ENCODE measurements at places on chromosomes 2 and 18.

DNA sequence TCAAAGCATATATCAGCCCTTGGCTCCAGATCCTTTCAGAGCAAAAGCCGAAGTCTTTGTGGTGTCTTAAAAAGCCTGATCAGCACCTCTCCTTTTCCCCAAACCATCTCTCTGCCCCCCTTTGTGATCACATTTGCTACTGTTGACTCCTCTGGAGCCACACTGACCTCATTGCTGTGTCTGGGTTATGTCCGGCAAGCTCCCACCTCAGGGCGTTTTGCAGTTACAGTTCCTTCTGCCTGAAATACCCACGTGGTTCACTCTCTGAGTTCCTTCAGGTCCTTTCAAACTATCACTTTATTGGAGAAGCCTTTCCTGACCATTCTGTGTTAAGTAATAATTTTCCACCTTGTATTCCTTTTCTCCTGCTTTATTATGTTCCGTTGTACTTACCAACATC is 11.8 kb downstream of the C2orf69 start:
- peak; percentile 43 for DNase-seq

GRCh38 chr2:177983183-177983788 is 89.3 kb downstream of the PDE11A start:
- peak; percentile 65 for DNase-seq

DNA sequence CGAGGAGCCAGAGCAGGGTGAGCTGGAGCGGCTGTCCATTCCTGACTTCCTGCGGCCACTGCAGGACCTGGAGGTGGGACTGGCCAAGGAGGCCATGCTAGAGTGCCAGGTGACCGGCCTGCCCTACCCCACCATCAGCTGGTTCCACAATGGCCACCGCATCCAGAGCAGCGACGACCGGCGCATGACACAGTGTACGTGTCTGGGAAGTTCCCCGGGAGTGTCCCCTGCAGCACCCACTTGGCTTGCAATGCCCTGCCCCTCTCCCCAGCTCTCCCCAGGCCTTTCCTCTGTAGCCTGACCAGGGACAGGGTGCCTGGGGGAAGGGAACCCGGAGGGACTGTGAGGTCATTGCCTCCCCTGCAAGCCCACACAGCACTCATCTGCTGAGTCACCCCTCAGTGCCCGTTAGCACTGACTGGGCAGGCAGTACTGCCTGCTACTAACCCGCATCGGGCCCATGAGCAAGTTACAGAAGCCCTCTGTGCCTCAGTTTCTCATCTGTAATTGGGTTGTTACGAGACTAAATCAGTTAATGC is 29.4 kb upstream of the GMPPA start:
- peak; percentile 80 for DNase-seq

- DNase-seq: no peak
These were observed 140.8 kb downstream of the PIK3C3 start for GRCh38 chr18:42095732-42096377.

DNA sequence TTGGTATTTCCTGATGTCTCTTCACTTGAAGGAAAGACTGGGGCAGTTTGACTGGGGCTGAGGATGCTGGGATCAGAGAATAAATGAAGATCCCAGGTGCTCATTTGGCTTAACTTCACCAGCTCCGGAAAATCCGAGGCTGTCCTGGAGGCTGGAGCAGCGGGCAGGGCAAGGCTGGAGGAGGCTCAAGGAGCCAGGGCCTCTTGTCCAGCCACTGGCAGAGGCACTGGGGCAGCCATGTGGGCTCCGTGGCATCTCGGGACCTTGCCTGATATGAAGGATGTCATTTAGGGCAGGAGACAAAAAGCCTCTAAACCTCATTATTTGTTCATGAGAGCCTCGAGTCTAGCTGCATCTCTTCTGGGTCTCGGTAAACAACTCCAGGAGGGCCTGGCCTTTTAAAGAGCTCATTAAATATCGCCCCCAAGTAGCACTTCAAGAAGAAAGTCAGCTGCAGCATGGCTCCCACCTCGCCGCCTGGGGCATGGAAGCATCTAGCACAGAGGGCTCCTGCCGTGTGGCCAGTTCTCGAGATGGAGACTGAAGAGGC is 13.5 kb upstream of the GPR55 start:
- DNase-seq: no peak

DNA sequence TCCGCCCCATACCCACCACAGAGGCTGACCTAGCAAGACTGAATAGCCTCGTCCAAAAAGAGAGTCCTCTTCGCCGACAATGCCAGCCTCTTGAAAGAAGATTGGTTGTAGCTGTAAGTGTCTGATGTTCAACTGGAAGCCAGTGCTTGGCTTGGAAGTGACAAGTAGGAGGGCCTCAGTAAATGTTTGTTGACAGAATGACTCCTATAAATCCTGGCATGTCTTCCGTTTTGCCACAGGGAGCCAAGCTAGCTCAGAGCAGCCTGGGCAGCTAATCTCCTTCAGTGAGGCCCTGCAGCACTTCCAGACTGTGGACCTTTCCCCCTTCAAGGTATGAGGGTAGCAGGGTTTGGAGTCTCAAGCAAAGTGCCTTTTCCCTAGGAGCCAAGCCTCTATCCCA is 14.9 kb downstream of the ELMOD3 start:
- DNase-seq: no peak

DNA sequence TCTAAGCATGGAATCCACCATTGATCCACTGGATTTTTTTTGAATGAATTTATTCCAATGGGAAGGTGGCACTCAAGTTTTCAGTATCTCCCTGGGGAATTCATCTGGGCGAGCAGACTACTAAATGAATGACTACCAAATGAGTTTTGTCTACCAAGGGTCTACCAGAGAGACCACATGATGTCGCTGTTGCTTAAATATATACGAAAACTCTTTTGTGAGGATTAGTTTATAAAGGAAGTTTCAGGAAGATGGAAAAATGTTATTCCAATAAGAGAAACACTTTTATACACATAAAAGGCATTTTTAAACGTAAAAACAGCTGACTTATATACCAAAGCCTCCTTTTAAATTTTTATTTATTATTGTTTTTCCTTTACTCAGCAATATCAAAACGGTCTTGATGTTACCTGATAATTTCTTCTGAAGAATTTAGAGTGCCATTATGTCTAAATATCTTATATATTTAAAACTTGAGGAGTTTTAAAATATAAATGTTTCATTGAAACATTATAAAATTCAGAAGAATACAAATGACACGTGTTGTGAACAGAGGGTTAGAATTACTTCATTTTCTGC is 139.7 kb downstream of the HRH4 start:
- peak; percentile 60 for DNase-seq

DNA sequence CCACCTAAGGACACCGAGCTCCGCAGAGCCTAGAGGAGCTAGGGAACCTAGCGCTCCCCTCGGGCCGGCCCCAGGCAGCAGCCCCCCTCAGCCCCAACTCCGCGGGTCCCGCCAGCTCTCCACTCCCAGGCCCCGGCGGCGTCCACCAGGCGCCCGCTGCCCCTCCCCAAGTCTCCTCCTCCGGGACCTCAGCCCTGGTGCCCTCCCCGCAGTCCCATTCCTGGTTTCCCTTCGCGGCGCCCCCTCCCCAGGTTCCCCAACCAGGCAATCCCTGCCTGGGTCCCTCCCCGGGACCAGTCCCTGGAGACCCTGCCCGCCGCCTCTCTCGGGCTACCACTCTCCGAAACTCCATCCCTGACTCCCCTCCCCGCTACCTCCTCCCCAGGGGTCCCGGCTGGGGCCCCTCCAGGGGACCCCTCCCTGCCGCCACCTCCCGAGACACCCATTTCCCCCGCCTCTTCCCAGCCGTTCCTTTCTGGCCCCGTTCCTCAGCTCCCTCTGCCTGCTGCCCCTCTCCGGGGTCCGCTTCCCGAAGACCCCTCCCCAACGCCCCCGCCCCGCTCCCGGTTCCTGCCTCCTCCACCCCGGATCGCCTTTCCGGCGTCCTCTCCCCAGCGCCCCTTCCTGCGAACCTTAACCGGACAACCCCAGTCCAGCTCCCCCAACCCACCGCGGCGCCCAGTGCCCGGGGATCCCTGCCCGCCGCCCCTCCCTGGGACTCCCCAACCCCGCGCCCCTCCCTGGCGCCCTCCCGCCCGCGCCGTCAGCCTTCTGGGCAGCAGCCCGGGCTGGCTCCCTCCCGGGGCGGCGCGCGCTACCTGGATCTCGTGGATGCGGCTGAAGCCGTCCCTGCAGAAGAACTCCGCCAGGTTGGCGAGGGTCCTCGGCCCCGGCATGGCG is 678 bp downstream of the CYP27C1 start:
- peak; percentile 28 for DNase-seq

DNA sequence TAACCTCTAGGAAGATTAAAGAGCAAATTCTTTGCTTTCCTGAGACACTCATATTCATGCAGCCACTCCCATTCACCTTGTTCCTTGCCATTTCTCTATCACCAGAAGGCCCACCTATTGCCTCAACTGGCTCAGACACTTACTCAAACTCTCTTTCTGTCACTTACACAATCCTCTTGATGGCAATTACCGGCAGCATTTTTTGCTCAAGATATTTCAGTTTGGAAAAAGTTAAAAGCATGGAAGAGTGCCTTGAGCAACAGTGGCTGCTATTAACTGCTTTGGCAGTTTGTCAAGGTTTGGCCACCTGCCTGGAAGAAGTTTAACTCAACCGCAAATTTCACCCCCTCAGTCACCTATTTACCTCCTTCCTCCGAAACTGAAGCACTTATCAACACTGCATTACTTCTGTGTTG is 1104.0 kb upstream of the PIK3C3 start:
- DNase-seq: no peak

DNA sequence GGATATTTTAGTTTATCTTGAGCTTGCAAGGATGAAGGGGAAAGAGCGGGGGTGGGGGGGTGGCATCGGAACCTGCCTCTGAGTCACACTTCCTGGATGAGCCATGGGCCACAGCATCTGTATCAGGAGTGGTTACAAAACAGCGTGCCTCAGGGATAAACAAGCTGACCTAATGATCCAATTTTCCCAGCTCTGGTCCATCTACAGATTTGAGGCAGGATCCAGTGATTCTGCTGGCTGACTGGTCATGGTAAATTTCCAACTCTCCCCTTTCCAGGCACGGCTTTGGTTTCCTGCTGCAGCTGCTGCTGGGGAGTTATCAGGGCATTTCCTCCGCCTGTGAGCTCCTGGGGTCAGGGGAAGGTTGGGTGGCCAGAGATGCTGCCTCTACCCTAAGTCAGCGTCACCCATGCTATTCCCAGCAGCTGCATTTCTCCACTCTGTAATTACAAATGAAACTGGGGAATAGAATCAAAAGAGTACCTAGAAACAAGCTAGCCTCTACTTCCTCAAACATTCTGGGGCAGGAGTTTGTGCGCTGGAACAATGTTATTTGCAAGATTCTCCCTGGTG is 4.7 kb upstream of the HPCAL1 start:
- peak; percentile 90 for DNase-seq

GRCh38 chr2:11080253-11081115 is 74.8 kb upstream of the SLC66A3 start:
- no peak for DNase-seq

- no peak for DNase-seq
These were observed 112.8 kb upstream of the SCN1A start for GRCh38 chr2:166240387-166241313.

- DNase-seq: peak; percentile 35
These were observed 3.8 kb upstream of the FRZB start for GRCh38 chr2:182870227-182870626.

GRCh38 chr2:210315015-210315788 is at the start of gene MYL1:
MYL1 (minus strand) TSS chr2:210315174; CDS start chr2:210315042, 132 bp downstream.
- DNase-seq: no peak

DNA sequence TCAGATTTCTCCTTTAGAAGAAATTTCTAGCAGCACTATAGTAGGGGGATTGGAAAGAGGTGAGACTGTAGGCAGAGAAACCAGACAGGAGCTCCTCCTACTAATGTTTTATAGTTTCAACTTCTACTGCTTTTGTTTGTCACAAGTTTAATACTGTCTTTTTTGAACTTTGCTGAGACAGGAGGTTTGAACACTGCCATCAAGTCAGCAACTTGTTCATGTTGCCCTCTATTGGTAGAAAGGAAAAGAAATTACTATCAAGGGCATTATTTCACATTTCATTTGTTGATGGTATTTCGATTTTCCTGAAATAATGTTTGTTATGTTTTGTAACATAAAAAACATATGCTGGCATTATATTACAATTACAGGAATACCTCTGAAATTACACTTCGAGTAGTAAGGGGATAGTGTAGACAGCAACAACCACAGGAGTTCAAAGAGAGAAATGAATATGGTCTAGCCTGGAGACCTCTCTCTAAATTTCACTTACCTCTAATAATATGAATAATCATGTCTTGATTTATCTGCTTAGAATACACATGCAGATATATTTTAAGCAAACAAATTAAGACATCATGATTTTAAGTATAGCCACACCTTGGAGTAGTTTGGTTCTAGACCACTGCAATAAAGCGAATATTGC is 12.4 kb upstream of the CCDC88A start:
- DNase-seq: peak; percentile 64

GRCh38 chr2:18829251-18829902 is 240.0 kb upstream of the NT5C1B start:
- DNase-seq: no peak

- DNase-seq: no peak
These were observed 1018.4 kb upstream of the ACVR2A start for GRCh38 chr2:146826388-146826787.

DNA sequence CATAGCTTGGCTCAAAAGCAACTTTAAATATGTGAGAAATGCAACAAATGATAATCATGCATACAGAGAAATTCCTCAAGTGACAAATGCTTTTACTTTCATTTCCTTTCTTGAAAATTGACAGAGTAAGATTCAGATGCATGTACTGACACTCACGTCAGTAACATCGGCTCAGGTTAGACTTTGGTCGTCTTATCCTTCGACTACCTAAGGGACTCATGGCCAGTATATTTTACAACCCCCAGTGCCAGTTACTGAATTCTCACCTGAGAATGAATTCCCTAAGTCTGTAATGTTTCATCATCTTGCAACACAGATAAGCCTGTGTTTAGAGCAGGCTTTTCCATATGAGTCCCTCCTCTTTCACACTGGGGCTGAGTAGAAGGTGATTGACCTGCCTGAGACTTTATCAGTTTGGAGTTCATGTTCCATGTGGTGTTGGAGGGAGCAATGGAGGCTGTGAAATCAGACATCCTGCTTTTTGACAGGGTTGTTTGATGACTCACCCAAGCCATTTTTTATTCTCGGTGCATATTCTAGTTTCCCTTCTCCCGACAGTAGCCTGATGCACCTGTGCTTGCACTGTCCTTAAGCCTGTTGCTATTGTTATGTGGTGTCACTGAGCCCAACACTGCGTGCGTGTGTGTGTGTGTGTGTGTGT is 30.5 kb upstream of the ATP8B1 start:
- no peak for DNase-seq

- peak; percentile 7 for DNase-seq
These were observed 3.4 kb downstream of the HS6ST1 start for GRCh38 chr2:128315122-128315828.

DNA sequence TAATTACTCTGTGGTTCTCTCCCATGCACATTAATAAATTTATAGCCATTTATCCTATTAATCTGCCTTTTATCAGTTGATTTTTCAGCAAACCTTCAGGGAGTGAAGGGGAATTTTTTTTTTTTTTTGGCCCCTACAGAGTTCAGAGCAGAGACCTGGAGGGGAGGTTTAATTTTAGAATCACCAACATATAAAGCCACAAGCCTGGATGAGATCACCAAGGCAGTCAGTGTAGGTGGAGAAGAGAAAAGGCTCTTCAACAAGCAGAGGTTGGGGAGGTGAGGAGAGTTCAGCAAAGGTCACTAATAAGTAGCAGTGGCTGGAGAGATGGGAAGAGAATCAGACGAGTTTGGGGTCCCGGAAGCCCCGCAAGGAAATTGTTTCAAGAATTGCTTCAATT is 48.4 kb upstream of the SPTBN1 start:
- no peak for DNase-seq

Data from NB4 (cell line).